Germinal center (tissue), 1 donor: ENCODE measurements at places on chromosomes 3 and 15.

- no peak for DNase-seq
Measured at GRCh38 chr15:71278989-71279756, 163.9 kb downstream of the THSD4 start.

DNA sequence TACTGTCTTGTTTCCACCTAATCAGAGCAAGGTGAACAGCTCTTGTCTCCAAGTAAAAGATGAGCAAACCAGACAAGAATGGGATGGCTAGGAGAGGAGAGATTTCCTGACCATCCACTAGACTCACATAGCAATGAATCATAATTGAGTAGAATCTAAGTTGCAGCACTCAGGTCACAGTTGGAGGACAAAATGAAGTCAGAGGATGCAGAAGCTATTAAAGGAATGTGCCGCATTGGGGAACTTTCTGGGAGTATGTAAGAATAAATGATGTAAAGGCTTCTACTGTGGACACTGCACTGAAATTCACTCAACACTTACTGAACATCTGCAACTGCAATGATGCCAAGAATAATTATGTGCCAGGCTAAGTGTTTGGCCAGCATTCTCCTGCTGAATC lies 217.4 kb upstream of the WNT5A start:
- no peak for DNase-seq

DNA sequence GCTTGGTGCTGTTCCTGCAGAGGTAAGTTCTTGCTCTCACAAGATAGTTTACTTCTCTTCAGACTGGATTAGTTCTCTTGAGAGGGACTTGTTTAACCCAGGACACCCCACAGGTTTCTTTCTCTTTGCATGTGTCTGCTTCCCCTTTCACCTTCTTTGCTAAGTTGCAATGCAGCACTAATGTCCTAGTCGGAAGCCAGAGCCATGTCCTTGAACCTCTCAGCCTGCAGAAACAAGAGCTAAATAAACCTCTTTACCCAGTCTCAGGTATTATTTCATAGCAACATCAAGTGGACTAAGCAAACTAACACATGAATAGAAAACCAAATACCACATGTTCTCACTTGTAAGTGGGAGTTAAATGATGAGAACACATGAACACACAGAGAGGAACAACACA lies 915.2 kb downstream of the NSUN3 start:
- no peak for DNase-seq

DNA sequence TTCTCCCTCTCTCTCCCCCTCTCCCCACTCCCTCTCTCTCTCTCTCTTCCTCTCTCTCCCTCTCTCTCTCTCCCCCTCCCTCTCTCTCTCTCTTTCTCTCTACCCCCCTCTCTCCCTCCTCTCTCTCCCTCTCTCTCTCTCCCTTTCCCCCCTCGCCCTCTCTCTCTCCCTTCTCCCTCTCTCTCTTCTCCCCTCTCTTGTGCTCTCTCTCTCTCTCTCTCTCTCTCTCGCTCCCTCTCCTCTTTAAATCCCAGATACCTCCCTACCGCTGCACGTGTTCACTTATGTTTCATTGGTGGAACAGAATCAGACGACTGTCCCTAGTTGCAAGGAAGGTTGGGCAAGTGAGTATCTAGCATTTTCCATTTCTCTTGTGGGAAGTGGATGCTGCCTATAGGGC lies 166.5 kb downstream of the EBLN2 start:
- no peak for DNase-seq

DNA sequence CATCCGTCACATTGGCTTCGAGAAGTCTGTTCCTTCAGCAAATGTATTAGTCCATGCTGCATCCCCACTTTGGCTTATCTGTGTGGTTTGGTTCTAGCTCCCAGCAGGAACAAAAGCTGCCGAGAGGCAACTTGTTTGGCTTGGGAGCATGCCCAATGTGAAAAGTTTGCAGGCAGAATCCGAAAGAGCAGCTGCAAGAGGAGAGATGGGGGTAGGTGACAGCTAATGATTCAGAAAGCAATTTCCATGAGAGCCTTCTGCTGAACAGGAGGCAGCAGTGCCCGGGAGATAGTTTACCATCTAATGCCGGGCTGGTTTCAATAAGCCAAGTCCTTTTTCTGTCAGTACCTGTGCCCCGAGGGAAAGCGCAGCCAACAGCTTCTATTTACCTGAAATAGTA lies 60.2 kb downstream of the GRM7 start:
- DNase-seq = no peak

- DNase-seq = no peak
Measured at GRCh38 chr3:178777718-178778411, 241.6 kb downstream of the KCNMB2 start.

DNA sequence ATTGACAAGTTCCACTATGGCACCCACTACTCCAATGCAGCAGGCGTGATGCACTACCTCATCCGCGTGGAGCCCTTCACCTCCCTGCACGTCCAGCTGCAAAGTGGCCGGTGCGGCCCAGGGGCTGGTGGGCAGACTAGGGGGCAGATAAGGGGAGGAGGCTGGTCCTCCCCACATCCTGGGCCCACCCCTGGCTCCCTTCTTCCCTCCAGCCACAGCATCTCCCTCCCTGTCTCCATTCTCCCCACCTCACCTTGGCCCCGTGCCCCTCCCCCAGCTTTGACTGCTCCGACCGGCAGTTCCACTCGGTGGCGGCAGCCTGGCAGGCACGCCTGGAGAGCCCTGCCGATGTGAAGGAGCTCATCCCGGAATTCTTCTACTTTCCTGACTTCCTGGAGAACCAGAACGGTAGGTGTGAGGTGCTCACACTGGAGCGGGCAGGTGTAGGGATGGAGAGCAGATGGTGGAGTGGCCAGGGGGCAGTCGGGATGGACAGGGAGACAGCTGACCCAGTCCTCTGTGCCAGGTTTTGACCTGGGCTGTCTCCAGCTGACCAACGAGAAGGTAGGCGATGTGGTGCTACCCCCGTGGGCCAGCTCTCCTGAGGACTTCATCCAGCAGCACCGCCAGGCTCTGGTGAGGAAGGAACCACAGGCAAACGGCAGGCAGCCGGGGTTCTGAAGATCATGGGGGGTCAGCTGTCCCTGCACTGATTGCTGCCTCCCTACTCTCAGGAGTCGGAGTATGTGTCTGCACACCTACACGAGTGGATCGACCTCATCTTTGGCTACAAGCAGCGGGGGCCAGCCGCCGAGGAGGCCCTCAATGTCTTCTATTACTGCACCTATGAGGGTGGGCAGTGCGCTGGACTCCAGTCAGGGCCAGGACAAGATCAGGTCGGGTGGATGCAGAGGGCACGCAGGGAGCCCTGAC lies 26.0 kb downstream of the NBEAL2 start:
- DNase-seq = no peak

DNA sequence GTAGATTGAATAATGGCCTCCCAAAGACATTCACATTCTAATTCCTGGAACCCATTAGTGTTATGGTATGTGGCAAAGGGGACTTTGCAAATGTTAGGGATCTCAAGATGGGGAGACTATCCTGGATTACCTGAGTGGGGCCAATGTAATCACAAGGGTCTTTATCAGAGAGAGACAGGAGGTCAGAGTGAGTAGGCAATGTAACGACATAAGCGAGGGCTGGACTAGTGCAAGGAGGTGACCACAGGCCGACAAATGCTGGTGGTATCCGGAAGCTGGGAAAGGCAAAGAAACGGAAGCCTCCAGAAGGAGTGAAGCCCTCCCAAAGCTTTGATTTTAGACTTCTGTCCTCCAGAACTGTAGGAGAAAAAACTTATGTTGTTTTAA lies 26.5 kb upstream of the AQP9 start:
- DNase-seq = no peak

DNA sequence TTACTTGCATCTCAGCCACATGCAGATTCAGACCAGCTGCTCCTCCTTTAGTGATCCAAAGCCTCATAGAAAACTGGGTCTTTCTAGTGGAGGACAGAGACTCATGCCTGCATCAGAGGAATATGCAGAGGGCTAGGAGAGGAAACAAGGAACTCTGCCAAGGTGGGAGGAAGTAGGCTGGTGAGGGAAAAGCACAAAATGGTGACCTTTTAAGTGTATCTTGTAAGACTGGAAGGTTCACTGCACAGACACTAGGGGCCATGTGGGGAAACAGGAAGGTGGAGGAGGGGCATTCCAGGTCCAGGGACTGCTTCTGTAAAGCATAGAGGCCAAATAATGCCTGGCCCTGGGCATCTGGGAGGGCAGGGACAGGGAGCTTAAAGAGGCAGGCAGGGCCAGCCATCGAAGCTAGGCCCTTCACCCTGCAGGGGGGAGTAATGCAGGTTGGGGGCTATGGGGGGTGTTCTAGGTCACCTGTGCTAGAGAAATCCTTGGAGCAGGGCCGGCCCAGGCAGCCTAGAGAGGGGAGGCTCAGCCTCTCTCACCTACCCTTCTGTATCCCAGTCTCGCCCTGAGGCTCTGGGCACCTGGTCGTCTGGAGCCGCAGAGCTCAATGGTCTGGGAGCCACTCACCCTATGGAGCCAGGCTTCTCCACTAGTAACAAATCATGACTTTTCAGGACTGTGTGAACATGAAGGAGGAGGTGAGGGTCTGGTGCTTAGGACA lies 117.7 kb downstream of the DNAJB8 start:
- no peak for DNase-seq

GRCh38 chr3:171269542-171269941 lies 190.7 kb downstream of the TNIK start:
- no peak for DNase-seq

GRCh38 chr3:56855856-56856512 lies 54.2 kb upstream of the ARHGEF3 start:
- DNase-seq = no peak

DNA sequence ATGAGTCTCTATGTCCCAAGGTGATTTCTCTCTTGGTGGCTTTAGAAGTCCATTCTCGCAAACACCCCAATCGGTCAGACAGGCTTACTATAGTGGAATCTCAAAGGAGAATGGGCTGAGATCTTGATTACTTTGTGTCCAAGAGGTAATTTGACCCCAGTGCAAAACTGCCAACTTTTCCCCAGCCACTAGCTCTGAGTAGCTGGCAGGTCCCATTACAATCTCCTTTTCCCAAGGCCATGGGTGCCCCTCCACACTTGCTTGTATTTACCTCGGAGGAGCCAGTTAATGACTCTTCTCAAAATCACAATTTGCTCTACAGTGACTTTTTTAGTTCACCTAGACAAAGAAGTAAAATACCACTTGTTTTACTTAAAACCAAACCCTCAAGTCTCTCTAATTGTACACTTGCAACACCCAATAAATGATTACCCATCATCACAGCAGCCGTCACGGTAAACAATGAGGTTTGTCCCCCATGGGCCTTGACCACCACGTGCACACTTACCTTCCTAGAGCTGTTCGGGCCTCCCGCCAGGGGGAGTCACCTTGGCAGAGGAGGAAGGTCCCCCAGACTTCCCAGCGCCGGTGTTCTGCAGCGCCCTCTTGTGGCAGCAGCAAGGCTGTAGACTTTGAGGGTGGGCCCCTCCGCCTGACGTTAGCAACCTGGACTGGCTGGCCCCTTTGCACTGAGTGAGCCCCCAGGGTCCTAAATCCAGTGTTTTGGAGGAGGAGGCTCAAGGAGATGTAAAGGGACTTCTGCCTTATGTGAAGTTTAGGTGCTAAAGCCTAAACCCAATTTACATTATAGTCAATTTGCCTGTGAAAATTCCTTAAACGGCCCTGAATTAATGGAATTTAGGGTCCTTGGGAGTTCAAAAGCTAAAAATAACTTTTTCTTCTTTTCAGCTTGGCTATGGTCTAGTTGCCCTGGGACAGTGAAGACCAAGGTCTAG lies 18.7 kb upstream of the HDAC11 start:
- peak; percentile 85 for DNase-seq

- no peak for DNase-seq
Measured at GRCh38 chr15:64731805-64732151, 43.6 kb downstream of the RBPMS2 start.

GRCh38 chr3:39981547-39982184 lies 172.3 kb downstream of the MYRIP start:
- no peak for DNase-seq

- no peak for DNase-seq
Measured at GRCh38 chr3:100899440-100900091, 93.7 kb downstream of the ABI3BP start.

GRCh38 chr3:11532931-11533391 lies 110.8 kb downstream of the VGLL4 start:
- no peak for DNase-seq

GRCh38 chr3:162354356-162354755 lies 857.7 kb downstream of the OTOL1 start:
- no peak for DNase-seq

DNA sequence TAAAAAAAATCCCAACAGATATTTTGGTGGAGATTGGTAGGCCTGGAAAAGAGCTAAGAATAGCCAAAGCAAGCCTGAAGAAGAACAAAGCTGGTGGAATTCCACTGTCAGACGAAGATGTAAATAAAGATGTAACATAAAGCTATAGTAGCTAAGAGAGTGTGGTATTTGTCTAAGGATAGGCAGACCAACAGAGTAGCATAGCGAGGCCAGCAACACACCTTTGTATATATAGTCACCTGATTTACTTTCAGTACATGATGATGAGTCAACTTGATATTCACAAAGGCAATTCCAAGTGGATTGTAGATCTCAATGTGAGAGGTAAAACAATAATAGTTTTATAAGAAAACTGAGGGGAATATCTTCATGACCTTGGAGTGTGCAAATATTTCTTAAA lies 53.6 kb upstream of the SYN2 start:
- no peak for DNase-seq

- DNase-seq = no peak
Measured at GRCh38 chr3:113295463-113295862, 84.1 kb downstream of the BOC start.

DNA sequence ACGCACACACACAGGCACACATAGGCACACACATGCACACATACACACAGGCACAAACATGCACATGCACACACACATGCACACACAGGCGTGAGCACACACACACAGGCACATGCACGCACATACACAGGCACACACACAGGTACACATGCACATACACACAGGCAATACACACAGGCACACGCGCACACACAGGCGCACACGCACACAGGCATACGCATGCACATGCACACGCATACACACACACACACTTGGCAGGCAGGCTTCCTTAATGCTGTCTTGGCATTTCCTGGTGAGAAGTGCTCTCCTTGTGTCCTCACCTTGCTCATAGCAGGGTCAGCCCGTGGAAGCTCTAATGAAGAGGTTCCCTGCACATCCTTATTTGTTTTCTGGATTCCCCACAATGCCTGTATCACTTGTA lies 8.4 kb upstream of the SLCO2A1 start:
- no peak for DNase-seq

GRCh38 chr3:39165518-39165917 lies 12.1 kb upstream of the CSRNP1 start:
- DNase-seq = no peak

- no peak for DNase-seq
Measured at GRCh38 chr15:101810876-101811275, 1.1 kb upstream of the OR4F15 start.

DNA sequence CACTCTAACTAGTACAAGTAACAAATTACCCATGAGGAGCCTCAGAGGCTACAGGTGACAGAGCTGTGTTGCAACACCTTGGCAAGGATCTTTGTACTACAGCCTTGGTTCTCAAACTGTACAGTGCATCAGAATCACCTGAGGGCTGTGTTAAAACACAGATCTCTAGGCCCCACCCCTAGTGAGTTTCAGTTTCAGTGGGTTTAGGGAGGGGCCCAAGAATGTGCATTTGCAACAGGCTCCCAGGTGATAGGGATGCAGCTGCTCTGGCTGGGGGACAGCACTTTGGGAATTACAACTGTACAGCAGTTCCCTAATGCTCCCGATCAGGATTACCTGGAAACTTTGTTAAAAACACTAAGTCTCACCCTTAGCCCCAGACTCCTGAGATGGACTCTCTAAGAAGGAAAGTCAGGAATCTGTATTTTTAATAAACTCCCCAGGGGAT lies 66.1 kb upstream of the NR2F2 start:
- no peak for DNase-seq
